ENCODE measurements at places on chromosomes 5 and 9. TPM values are rescaled to one million over a fixed set of nuclear protein-coding genes. Genes with fewer than 3 reads are reported as not detected.

The ATOSB gene
- total RNA-seq, result 4.7 TPM

The GRIA1 gene
- total RNA-seq, result not detected

The SET gene
- total RNA-seq, result 1,185 TPM

The INSL4 gene
- not detected for total RNA-seq
